ENCODE measurements at places on chromosomes 13 and 19.

DNA sequence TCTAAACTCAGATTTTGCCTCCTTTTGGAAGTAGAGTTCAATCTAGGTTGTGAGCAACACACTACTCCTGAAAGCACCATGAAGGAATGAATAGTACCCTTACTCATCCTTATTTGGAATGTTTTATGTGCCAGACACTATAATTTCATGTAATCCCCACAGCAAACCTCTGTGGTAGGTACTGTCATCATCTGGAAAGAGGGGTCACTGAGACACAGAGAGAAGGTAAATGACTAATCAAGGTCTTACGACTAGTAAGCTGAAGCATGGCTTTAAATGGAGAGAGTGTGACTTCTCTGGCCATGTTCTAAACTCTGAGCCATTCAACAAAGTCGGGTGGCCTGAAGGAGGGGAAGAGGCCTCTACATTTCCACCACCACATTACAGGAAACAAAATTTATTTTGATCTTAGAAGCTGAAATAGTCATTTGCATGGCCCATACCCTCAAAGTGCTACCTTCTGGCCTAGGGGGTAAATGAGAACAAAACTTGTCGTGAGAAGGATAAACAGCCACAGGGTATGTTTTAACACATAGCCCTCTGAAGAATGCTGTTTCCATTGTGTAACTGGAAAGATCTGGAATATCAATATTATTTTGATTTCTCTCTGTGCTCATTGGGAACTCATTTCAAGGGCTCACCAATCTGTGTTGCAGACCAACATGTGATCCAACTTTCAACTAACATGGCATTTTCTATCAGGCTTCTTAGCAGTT, 180.8 kb upstream of the RFC3 start:
- no peak for DNase-seq

DNA sequence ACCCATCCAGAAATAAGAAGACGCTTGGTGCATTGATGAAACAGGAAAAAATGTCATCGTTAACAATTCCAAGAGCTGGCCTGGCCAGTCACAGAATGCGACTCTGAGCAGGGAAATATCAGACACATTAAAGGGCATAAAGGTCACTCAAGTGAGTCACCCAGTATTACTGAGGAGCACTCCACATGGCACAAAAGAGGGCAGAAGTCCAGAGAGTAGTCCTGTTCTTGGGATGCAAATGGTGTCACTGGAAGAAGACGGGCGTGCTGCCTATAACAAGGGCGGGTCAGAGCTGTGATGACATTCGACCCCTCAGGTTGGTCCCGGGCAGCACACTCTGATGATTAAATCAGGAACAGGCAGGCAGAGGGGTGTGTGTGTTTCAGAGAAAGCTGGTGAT, 720.3 kb downstream of the UQCRFS1 start:
- DNase-seq: no peak

DNA sequence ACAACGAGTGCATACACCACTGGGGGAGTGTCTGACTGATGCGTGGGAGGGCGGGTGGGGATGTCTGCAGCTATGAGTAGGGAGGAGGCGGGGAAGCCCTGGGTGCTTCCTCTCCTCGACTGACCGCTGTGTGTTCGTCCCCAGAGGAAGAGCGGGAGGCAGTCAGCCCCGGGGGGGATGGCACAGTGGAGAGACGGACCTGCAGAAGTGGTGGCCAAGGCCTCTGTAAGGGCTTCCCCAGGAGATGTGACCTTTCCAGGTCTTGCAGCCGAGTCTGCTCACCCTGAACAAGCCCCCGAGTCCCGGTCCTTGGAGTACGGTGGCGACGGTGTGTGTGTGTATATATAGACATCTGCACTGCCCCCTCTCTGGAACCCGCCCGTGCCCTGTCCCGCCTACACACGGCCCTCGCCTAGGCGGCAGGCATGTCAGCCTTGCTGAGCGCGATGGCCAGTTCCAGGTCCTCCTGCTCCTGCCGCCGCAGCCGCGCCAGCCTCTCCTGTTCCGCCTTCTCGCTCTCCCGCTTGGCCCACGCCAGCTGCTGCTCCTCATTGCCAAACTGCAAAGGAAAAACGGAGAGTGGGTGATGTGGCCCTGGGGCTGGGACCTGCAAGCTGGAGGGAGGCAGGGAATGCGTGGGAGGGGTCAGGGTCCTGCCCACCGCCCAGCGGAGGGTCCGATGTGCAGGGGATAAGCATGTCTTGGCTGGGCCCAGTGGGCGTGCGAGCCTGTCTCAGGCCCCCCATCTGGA, 30.8 kb downstream of the KLF2 start:
- no peak for DNase-seq

DNA sequence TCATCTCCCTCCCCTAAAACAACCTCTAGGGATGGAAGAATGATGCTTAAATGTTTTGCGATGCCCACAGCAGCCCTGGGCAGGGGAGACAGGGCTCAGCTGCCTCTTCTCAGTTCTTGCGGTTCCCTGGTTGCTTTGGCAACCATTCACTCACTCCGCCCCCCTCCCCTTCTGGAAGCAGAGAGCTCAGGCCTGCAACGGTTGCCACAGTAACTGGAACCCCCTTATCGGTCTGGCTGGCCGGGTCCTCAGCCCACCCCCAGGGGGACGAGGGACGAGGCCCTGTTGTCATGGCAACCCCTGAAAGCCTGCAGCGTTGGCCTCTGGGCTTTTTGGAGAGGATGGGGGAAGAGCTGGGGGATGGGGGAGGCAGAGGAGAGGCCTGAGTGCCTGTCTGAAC, 19.5 kb downstream of the NOVA2 start:
- DNase-seq: no peak

DNA sequence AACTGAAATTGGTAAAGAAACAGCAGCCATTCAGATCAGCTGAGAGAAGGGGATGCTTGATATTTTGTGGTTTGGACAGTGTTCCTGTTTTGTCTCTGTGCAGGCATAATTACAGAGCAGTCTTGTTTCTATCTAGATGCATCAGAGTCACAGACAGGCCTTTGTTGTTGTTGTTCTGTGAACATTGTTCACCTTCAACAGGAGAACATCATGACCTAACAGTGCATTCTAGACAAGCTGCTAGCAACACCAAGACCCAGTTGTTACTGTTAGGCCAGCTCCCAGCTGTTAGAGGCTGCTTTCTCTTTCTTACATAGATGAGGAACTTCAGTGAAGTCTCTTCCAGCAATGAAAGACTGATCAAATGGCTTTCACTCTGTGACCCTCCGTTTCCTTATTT, 8.5 kb upstream of the LSR start:
- DNase-seq: no peak

DNA sequence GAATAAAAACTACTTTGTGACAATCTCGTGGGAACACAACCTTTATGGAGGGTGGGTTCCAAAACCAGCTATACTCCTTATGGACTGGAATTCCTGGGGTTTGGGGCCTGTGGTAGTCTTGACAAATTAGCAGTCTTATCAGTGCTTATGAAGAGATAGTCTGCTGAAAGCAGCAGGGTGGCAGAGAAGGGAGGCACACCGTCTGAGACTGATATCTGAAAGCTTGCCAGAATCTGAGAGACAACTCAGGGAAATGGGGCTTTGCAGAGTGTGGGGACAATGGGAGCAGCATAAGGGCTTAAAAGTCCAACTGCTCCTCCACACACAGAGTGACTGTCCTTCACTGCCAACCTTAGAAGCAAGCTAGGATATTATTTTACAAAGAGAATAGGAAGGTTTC, 95.9 kb downstream of the UGGT2 start:
- no peak for DNase-seq

DNA sequence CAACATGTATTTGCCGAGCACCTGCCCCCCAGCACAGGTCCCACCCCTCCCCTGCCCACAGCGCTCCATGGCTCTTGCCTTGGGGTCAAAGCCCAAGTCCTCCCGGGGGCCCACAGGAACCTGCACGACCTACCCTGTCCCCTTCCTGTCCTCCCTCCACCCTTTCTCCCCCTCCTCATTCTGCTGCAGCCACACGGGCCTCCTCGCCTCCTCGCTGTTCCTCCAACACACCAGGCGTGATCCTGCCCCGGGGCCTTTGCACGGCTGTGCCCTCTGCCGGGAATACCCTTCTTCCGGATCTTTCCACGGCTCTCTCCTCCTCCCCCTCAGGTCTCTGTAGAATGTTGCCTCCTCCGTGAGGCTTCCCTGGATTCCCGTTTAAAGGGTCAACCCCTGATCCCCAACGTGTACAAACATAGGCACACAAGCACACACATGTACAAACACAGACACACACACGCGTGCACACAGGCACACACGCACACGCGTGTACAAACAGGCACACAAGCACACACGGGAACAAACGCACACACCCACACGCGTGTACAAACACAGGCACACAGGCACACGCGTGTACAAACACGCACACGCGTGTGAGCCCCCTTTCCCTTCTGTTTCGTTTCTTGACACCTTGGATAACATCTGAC, 2.8 kb downstream of the MADCAM1 start:
- no peak for DNase-seq

DNA sequence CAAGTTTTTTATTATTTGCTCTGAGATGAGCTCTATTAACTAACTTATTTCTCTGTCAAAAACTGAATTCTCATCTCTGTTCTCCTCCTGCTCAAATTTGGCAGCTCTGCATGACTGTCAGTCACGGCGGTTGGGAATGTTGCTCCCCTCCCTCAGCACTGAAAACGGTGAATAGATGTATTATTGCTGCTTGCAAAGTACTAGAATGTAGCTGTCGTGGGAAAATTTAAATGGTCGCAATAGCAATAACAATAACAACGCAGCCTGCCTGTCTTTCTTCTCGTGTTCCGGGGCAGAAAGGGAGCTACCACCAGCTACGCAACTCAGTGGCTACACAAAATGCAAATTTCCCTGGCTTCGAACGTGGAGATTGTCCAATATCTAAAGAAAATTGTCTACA, 125.6 kb upstream of the FRY start:
- no peak for DNase-seq

DNA sequence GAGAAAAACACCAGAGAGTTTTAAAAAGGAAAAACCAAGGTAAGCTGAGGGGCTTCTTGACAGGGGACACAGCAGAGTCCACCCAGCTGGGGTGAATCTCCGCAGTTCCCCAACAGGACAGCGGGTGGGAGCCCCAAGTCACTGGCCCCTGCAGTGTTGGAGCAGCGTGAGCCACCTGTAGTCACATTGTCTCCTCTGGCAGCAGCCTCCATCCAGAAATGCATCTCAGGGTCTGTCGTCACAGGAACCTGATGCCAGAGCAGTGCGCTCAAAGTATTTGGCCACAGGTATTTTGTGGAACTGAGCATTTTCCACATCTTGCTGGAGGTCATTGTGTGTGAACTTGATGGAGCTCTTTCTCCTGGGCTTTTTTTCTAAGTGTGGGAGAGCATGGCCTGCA, 24.7 kb downstream of the CHAMP1 start:
- DNase-seq: no peak

DNA sequence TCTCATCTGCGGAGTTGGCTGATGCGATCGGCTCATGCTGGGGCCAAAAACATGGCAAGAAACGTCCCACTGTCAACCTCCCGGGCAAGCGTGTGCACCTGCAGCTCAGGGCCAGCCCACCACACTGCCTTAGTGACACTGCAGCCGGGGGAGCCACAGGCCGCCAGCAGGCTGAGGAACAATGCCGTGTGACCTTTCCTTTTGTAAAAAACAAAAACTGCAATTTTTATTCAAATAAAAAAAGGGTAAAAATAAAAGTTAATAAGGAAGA, 18.8 kb upstream of the TMEM255B start:
- DNase-seq: no peak

DNA sequence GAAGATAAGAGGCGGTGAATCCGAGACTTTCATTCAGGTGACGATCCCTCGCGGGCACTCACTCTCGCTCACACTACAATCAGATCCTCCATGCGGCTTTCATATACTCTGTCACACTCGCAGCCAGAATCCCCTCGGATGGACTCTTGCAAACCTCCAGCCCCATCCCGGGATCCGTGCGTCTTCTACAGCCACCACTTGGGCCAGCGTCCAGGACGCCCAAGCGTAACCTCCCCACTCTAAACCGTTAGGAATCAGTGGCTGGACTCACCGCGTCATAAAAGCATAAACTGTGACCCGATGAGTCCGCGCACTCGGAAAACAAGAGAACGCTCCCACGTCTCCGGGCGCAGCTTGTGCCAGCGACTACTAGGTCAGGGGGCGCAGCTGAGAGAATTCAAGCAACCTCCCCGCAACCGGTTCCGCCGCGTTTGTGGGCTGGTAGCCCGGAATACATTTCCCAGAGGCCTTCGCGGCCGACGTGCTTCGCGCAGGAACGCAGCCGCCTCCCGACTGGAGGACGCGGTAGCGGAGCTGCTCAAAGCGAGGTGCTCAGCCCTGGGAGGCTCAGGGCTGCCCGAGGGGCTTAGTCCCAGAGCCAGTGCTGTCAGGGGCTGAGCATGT, 27.6 kb downstream of the ZNF607 start:
- DNase-seq: no peak

DNA sequence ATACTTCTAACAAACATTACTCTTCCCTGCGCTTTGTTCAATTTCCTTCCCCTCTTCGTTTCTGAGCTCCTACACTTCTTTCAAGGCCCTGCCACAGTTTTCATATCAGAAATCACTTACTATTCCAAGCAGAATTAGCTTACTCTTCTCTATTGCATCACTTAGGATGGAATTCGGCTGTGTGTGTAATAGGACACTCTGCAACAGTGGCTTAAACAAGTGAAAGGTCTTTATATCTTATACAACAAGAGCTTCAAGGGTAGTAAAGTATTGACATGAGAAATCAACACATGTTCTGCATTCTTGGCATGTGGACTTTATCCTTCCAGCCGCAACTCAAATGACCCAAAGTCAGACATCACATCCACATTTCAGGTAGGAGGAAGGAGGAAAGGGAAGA, 279.6 kb downstream of the PCDH20 start:
- DNase-seq: no peak

- no peak for DNase-seq
Observed at GRCh38 chr19:3618144-3618810, 8.3 kb downstream of the CACTIN start.

- no peak for DNase-seq
Observed at GRCh38 chr13:98504371-98504963, 72.4 kb downstream of the STK24 start.

DNA sequence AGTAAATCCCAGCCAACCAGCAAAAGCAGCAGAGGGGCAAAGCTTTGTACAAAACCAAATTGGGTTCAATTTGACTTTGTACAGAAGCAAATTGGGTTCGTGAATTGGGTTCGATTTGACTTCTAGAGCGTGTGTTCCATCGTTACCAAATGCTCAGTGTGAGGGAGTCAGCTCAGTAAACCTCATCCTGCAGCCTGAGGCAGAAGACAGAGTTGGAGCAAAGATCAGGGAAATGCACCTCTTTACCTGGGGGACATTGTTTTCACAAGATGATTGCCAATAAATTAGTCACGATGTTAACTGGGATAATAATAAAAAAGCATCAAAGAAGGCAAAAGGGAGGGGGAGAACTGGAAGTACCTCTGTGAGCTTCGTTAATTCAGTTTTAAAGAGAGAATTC, 1.5 kb downstream of the RAB20 start:
- DNase-seq: no peak
